ENCODE measurements at places on chromosomes 2 and 18.

- no peak for DNase-seq
Observed at GRCh38 chr2:21407851-21408250, 284.1 kb downstream of the TDRD15 start.

GRCh38 chr2:113104054-113104611, 23.3 kb upstream of the IL1RN start:
- no peak for DNase-seq

GRCh38 chr2:60052601-60053000, 500.9 kb downstream of the BCL11A start:
- no peak for DNase-seq

- no peak for DNase-seq
Observed at GRCh38 chr18:59041296-59041695, 98.4 kb upstream of the SEC11C start.

- no peak for DNase-seq
Observed at GRCh38 chr2:223464071-223464470, 138.1 kb downstream of the SCG2 start.

- DNase-seq = no peak
Observed at GRCh38 chr2:112194482-112194881, 56.3 kb downstream of the FBLN7 start.

GRCh38 chr2:165203689-165204559, at the start of gene SCN3A:
Gene SCN3A, minus strand, starts transcription at chr2:165204050. Its CDS starts 27,656 bp downstream, at chr2:165176394.
- peak; percentile 47 for DNase-seq

DNA sequence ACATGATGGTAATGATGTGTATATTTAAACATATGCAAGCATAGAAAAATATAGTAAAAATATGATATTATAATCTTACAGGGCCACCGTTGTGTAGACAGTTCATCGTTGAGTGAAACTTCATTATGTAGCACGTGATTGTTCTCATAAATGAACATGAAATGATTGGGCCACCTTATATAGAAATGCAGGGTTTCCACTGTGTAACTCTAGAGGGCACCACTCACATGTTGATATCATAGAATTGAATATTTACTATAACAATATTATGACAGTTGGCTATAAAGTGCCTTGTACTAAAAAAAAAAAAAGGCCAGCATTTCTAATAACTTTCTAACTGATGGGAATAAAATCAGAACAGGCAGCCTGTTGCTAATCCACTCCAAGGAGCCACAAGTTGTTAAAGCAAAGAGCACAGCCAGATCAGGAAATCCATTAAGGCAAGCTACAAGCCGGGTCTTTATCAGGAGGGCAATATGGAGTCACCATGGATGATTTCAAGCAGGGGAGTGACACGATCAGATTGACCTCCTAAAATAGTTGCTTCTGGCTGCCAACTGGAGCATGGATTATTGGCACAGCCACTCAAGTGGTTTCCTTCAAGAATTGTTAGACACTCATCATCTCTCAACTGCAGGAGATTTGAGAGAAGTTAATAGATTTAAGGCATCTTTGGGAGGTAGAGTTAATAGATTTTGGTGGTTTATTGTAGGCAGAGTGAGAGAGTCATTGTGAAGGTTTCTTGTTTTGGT, 16.7 kb downstream of the IL1F10 start:
- DNase-seq = no peak

DNA sequence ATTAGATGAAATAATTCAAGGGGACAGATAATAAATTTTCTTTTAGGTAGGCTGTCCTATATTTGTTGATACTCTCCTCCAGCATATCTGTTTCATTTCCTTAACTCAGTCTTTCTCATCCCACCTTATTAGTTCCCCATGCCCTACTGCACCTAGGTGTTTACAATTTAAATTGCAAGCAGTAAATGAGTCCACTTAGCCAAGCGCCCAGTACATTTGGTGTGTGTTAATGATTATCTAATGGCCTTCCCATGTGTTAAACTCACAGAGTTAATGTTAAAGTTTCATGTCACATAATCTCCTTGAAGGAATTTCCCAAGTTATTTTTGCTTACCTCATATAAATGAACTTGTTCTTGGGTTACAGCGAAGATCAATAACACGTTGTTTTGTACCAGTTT, 31.2 kb downstream of the ITGB6 start:
- DNase-seq = no peak

DNA sequence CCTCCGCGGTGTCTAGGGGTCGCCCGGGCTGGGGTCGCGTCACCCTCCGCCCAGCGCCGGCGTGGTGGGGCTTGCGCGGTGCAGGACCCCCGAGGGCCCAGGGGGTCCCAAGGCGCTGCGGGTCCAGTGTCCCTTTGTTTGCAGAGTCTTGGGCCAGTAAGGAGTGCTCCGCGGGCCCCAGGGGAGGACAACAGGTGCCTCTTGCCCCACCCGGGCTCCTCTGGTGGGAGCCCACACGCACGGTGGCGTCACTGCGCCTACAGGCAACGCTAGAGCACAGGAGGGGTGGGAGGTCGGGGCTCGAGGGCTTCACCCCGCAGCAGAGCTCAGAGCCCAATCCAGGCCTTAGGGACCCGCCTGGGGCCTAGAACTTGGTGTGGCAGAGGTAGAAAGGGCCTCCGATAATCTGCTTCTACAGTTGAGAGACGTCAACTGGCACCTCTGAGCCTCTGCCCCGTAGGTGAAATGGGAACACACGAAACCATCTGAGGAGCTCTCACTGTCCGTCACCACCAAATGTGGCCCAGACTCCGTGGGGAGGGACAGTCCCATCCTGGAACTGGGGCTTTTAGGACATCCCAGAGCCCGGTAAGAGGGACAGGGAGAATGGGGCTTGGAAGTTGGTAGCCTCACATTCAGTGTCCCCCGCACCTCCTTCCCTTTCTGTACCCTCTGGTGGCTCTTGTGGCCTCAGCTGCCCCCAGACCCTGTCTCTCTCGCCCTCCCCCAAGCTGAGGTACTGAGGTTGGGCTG, 1.4 kb downstream of the ARID5A start:
- no peak for DNase-seq

GRCh38 chr2:235077046-235077445, 125.2 kb downstream of the SH3BP4 start:
- DNase-seq = no peak

All from NCI-H1048 (cell line).